Stimulated activated CD4-positive, alpha-beta T cell treated with anti-CD3 and anti-CD28 coated beads, Interleukin-2, amount 100 ng/mL, for 24 hours (primary cell): ENCODE measurements at places on chromosomes 11 and 22.

- DNase-seq, result peak; percentile 82
Observed at GRCh38 chr11:75384438-75385080, 14.8 kb upstream of the RPS3 start.

DNA sequence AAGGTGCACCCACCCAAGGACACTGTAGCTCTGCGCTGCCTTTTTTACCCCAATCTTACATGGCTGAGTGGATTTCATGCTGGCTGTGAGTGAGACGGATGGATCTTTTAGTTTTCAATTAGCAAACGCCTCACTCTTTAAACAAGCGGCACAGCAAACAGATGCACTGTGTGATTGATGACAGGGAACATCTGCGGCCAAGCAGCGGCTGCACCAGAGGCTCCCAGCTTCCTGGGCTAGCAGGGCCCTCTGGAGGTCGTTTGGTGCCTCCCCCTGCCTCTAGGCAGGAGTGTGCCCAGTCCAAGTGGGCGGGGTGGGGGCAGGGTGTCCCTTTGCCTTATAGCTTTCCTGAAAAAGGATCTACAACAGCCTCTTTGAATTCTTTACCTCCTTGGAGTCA, 2.1 kb upstream of the DRD2 start:
- DNase-seq, result no peak

DNA sequence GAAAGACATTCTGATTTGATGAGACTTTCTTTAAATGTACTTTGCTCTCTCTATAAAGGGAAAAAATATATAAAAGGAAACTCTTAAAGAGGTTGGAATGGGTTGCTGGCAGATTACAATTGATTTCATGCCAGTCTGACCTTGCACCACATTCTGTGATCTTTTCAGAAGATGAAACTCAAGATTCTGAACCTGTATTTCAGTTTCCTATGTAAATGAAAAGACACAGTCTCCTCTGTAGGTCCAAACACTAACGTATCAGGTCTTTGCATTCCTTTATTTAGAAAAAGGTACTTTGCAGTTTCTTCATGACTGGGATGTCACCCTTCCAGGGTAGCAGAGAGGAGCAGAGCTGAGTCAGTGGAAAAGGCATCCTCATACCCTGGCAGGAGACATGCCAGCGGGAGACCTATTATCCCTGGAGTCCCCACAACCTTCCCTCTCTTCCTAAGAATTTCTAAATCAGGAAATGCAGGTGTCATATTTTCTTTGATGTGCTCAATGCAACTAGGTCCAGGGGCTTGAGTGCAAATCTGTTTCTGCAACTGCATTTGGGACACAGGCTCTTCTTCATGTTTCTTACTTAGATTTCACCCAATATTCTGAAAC, 282.6 kb downstream of the CADM1 start:
- DNase-seq, result no peak

DNA sequence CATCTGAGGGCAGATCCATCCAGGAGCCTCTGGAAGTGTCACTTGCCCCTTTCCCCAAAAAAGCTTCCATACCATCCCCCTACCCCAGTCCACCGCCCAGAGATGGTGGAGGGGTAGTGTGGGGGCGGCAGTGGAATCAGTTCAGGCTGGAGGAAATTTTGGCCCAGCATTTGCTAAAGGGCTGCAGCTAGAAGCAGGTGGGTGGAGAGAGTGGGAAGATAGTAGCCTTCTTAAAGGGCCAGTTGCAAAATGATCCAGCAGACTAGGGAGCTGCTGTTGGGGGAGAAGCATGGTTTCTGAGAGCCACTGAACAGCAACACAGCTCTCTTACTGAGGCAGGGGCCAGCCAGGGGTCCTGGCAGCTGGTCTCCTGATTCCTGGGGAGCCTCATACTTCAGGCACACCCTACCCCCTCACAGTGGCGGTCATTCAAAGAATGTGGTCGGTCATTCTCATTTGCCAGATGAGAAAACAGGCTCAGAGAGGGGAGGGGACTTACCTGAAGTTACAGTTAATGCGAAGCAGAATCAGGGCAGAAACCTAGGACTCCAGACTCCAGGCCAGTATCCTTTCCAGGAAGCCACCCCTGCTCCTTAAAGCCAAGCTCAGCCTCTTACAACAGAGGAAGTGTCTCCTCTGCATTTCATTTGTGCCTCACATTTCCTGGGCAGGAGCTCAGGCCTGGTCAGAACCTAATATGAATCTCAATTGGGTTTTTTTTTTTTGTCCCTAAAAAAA, 5.4 kb downstream of the SEC14L2 start:
- DNase-seq, result no peak

GRCh38 chr11:71139516-71140205, 112.7 kb downstream of the SHANK2 start:
- DNase-seq, result no peak

DNA sequence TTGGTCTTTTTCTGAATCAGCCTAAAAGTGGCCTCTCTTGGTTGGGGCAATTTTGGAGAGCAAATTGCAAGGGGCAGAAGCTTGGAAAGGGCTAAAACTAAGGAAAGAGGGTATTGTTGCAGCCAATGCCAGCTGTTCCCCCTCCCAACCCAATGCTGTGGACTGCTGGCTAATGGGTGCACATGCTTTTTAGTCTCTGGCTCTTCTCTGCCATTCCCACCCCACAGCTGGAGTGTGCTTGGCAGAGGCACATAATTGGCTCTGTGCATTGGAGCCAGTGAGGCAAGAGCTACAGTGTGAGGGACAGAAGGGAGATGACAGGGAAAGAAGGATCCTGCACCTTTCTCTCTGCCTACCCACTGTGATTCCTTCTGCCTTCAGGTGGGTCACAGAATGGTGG, 140.0 kb downstream of the NECTIN1 start:
- no peak for DNase-seq

- no peak for DNase-seq
Observed at GRCh38 chr11:17132654-17133053, 55.2 kb upstream of the RPS13 start.

- no peak for DNase-seq
Observed at GRCh38 chr11:128745311-128746136, 51.7 kb downstream of the FLI1 start.

GRCh38 chr11:940496-941135, 14.9 kb downstream of the AP2A2 start:
- no peak for DNase-seq

- DNase-seq, result no peak
Observed at GRCh38 chr11:21289686-21290085, 620.3 kb downstream of the NELL1 start.

DNA sequence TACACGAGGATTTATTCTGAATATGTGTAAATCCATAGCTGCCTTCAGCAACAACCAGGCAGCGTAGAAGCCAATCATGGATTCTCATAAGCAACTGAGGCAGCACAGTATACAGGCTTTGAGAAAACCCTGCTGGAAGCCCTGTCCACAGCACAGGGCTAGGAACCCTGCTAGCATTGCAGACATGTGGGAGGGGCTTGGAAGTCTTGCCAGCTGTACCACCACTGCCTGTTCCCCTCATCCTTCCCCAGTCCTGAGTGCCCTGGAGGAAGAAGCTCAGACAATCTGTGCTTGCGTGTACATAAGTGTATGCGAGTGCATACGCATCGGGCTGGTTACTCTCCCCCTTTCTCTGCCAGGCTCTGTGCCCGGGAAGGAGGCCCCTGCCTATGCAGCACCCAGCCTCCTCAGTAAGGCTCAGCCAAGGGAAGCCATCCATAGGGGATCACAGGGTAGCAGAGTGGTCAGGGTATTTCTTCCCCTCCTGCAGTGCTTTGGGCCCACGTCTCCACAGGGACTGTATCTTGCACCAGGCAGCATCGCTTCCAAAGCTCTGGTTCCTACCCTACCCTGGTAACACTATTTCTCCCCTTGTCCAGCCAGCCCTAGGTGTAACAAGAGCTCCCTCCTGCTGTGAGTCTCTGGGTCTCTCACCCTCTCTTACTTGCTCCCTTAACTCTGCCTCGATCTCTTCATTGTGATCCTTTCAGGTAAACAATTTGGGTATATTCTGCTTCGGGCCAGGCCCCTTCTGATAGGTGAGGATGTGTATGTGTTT, 90.5 kb downstream of the GALNT18 start:
- DNase-seq, result no peak

DNA sequence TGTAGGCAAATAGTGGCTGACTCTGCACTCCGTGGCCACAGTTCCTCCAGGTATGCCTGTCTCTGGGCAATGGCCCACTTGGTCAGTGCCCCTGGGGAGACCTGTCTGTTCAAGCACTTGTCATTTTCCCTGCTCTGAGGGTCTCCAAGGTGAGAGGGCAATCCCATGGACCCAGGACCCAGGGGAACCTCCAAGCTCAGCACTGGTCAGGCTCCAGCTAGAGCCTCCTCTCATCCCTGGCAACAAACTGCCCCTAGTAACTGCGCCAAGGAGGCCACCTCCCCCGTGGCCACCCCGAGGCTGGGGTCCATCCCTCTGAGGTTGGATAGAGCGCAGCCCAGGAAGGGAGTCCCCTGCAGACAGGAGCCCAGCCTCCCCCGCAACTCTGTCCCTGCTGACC, 713 bp upstream of the ANKK1 start:
- no peak for DNase-seq
